Activated CD4-positive, alpha-beta T cell treated with anti-CD3 and anti-CD28 coated beads, Interleukin-2, amount 10 ng/mL, durations not matched to agents 24 days and 14 days (primary cell): ENCODE measurements at places on chromosomes 5 and 9. TPM values are rescaled to one million over a fixed set of nuclear protein-coding genes. Genes with fewer than 3 reads are reported as not detected.

The STXBP1 gene
- total RNA-seq: 26.5 and 31.1 TPM in 2 replicates

DNA sequence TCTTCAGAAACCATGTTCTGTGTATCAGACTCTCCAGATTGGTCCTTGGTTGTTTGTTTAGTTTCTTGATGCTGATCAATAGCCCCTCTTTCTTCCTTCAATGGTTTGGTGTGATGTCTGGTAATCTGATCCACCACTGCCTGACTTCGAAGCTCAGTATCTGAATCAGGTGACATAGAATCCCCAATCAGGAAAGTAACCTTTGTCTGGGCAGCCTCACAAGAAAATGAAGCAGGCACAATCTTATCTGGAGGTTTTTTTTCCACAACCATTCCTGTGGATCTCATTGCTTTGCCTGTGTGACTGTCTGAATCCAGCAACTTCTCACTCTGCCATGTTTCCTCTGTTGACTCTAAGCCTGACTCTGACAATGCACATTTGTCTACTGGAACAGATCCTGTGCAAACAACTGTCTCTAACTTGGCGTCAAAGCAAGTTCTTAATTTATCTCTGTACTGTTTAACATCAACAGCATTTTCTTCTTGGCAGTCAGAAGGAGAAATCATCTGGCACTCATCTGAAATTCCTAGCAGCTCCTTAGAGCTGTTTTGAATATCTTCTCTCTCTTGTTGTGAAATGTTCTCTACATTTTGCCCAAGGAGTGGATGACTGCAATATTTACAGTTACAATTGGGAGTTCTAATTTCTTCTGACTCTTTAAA is 37.1 kb upstream of the RAPGEF6 start:
- no peak overlapping the region for H3K4me3 ChIP-seq
- no peak overlapping the region for H3K27ac ChIP-seq
- no peak for DNase-seq
- H3K36me3 ChIP-seq: peaks cover 74% of the 10 kb centered on the region
- H3K4me1 ChIP-seq: peaks cover 31% of the 10 kb centered on the region
- H3K27me3 ChIP-seq: no peaks in the 10 kb centered on the region

DNA sequence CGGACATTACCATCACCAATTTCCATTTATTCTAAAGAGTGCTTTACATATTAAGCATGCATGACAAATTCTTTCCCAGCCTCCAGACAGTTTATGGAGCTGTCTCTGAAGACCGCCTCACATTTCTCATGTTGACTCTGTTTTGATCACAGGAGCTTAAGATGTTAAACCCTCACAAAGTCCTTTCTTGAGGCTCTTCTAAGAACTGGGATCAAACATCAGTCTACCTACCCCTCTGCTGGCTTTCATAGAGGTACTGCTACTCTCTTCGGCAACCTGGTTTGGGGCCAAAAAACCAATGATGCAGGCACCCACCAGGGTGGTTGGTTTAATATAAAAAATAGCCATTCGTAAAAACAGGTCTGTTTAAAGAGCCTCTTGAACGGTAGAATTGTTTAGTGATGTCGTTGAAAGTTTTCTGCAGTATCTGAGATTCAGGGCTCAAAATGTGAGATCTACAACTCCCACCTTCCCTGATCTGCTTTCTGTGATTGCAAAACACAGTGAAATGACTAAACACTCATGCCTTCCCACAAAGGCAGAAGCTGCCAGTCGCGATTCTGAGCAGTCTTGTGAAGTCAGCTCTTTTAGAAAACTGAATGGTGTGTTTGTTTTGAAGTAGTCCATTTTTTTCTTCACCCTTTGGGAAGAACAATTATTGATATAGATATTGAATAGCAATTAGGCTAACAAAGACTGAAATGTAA is 3.5 kb downstream of the RXFP3 start:
- H3K36me3 ChIP-seq: no peaks in the 10 kb centered on the region
- no peak overlapping the region for H3K27ac ChIP-seq
- H3K27me3 ChIP-seq: peaks cover 54% of the 10 kb centered on the region
- DNase-seq: no peak
- H3K4me1 ChIP-seq: peaks cover 3% of the 10 kb centered on the region
- H3K4me3 ChIP-seq: no peak overlapping the region

- no peak for DNase-seq
- H3K27ac ChIP-seq: no peak overlapping the region
- no peaks in the 10 kb centered on the region for H3K4me1 ChIP-seq
- H3K36me3 ChIP-seq: no peaks in the 10 kb centered on the region
- no peaks in the 10 kb centered on the region for H3K27me3 ChIP-seq
- H3K4me3 ChIP-seq: no peak overlapping the region
Measured at GRCh38 chr5:19713740-19714139, 274.3 kb downstream of the CDH18 start.

The CCDC112 gene
- total RNA-seq: 0.31 and 0.49 TPM in 2 replicates

DNA sequence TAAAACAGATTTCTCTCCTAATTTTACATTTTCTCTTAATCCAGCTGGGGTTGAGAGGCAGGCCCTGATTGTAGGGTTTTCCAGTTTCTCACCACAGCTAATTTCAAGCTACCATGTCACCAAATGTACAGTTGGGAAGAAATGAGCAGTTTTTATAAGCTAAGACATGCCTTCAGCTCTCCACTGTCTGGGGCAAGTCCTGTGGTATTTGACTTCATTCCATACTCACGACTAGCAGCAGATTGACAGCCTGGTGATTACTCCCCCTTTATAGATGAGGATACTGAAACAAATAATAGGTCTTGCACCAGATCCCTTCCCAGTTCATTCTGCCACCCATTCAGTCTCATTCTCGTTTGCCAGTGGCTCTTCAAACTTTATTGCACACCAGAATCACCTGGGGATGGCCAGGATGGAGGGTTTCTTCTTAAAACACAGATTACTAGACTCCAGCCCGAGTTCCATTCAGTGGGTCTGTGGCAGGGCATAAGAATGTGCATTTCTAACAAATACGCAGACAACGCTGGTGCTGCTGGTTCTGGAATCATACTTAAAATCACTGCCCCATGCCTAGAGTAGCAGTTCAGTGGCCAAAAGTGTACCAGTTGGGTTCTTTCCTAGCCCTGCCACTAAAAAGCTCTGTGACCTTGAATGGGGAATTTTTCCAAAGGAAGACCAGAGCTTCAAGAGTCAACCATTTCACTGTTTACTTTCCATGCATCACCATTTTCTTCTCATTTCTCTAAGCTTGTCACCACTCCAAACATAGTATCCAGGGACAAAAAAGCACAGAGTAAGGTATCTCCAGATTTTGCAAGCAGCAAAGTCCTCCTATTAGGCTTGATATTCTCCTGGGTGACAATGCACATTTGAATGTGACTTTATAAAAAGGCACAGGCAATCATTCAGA is 64.3 kb downstream of the CSNK1A1 start:
- no peak overlapping the region for H3K4me3 ChIP-seq
- H3K27ac ChIP-seq: no peak overlapping the region
- H3K36me3 ChIP-seq: no peaks in the 10 kb centered on the region
- no peak for DNase-seq
- peaks cover 3% of the 10 kb centered on the region for H3K27me3 ChIP-seq

The STK32A gene
- not detected in 2 replicates for total RNA-seq

The DNM1 gene
- 0.95 and 1.5 TPM in 2 replicates for total RNA-seq

The EXOSC2 gene
- total RNA-seq: 109 and 110 TPM in 2 replicates

DNA sequence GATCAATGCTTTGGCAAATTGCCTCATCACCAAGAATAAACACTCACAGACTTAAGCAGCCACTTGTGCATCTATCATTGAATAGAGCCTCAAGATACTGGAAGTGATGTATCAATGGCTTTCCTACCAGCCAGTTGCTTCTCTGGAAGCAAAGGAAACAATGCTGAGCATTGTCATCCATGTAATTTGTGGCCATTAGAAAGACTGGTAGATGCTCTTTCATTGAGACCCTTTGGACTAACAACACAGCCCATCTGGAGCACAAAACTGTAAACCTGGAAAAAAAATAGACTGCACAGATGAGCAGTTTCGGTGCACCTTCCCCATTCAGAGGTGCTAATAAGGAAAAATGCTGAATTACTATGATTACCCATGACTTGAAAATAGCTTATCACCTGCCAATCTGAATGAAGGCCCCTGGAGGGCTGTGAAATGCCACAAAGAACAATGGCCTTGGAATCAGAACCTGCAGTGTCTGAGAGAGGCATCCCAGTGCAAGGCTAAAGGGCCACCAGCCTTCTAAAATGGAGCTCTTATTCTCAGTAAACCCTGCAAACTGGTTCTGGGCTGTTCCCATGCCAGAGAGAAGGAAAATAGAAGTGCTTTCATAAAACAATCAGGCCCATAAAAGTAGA is 127.5 kb downstream of the RFK start:
- H3K27ac ChIP-seq: no peak overlapping the region
- no peak for DNase-seq
- no peaks in the 10 kb centered on the region for H3K36me3 ChIP-seq
- no peaks in the 10 kb centered on the region for H3K27me3 ChIP-seq
- no peaks in the 10 kb centered on the region for H3K4me1 ChIP-seq

- peaks cover 20% of the 10 kb centered on the region for H3K4me1 ChIP-seq
- no peak overlapping the region for H3K4me3 ChIP-seq
- H3K27ac ChIP-seq: no peak overlapping the region
- H3K36me3 ChIP-seq: no peaks in the 10 kb centered on the region
- no peak for DNase-seq
Measured at GRCh38 chr9:134385915-134386314, 59.7 kb downstream of the RXRA start.

- H3K27ac ChIP-seq: no peak overlapping the region
- H3K36me3 ChIP-seq: no peaks in the 10 kb centered on the region
- no peaks in the 10 kb centered on the region for H3K4me1 ChIP-seq
- H3K4me3 ChIP-seq: no peak overlapping the region
Measured at GRCh38 chr9:88672874-88673689, 138.1 kb downstream of the NXNL2 start.

The GRXCR2 gene
- not detected in 2 replicates for total RNA-seq

- H3K4me3 ChIP-seq: no peak overlapping the region
Measured at GRCh38 chr9:95061916-95062595, 255.5 kb downstream of the FANCC start.

GRCh38 chr5:35651002-35651756 is 33.5 kb downstream of the SPEF2 start:
- H3K4me3 ChIP-seq: no peak overlapping the region
- no peaks in the 10 kb centered on the region for H3K27me3 ChIP-seq
- H3K4me1 ChIP-seq: peaks cover 2% of the 10 kb centered on the region
- DNase-seq: peak; percentile 90
- H3K36me3 ChIP-seq: peaks cover 8% of the 10 kb centered on the region
- H3K27ac ChIP-seq: no peak overlapping the region

DNA sequence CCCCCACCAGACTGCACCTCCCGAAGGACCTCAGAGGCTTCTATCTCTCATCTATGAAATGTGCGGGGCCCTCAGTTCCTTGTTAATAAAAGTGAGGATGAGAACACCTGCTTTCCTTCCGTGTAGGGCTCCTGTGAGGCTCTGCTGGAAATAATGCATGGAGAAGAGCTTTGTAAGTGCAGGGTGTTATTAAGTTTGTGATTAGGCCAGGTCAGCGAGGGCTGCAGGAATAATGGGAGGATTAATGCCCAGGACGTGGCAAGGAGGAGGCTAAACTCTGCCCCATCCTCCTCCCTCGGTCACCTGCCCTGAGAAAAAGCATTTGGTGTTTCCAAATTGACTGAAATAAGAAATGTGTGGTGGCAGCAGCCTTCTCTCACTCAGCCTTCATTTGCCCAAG is 83.5 kb upstream of the HSPA9 start:
- H3K4me1 ChIP-seq: peaks cover 21% of the 10 kb centered on the region
- no peak overlapping the region for H3K4me3 ChIP-seq
- H3K36me3 ChIP-seq: peaks cover 5% of the 10 kb centered on the region
- DNase-seq: no peak
- H3K27me3 ChIP-seq: peaks cover 91% of the 10 kb centered on the region
- H3K27ac ChIP-seq: peak overlapping the region; percentile 36

DNA sequence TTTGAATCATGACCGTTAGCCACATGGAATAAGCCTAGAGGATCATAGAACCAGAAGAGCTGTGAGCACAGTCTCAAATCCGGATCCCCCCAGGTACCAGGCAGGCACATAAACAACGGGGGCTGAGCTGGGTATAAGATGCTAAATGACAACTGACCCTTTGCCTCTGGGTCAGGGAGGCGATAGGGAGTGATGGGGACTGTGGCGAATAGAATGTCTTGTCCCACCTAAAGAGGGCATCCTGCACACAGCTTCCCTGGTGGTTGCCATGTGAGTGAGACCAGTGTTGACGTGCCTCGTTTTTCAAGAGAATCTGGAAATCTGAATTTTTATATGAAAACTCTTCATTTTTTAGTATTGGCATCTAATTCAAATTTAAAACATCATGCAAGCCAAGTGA is 33.6 kb downstream of the SLC6A7 start:
- no peaks in the 10 kb centered on the region for H3K27me3 ChIP-seq
- no peak for DNase-seq

- H3K36me3 ChIP-seq: no peaks in the 10 kb centered on the region
- H3K27ac ChIP-seq: no peak overlapping the region
- H3K4me3 ChIP-seq: no peak overlapping the region
- peaks cover 13% of the 10 kb centered on the region for H3K27me3 ChIP-seq
- no peak for DNase-seq
Measured at GRCh38 chr5:72784129-72784528, 32.3 kb upstream of the TNPO1 start.

The ADCY2 gene
- not detected in 2 replicates for total RNA-seq

The POU5F2 gene
- total RNA-seq: 1.1 TPM in 2 replicates

GRCh38 chr9:219670-220365 is 5.2 kb downstream of the DOCK8 start:
- no peak overlapping the region for H3K27ac ChIP-seq
- H3K4me3 ChIP-seq: no peak overlapping the region
- peak; percentile 49 for DNase-seq
- H3K27me3 ChIP-seq: peaks cover 3% of the 10 kb centered on the region

GRCh38 chr9:126117631-126118030 is 209.0 kb upstream of the MVB12B start:
- no peak overlapping the region for H3K4me3 ChIP-seq
- H3K36me3 ChIP-seq: no peaks in the 10 kb centered on the region
- H3K4me1 ChIP-seq: no peaks in the 10 kb centered on the region
- DNase-seq: no peak
- H3K27me3 ChIP-seq: no peaks in the 10 kb centered on the region

DNA sequence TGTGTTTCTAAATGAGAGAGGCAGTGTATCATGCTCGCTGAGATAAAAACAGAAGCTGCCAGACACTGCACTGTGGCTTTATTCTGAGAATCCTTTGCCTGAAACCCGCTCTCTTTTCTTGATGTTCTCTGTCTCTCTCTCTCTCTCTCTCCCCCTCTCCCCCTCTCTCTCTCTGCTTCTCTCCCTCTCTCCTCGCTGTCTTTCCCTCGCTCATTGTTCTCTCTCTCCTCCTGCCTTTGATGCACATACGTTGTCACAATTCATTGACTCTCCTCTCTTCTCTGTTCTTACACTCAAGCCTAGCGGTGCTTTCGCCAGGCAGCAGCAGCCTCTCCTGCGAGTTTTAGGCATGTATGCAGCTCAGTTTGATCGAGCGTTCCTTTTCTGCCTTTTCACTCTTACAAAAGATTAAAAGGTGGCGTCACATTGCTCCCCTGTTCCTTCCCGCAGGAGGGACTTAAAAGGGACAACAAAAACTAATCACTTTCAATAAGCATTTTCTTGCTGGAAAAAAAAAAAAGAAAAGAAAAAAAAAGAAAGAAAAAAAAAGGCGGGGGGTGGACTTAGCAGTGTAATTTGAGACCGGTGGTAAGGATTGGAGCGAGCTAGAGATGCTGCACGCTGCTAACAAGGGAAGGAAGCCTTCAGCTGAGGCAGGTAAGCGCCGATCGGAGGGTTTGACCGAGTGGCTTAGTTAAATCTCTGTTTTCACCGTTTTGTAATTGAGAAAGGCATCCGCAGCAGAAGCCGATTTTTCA is 717.9 kb upstream of the WWC1 start:
- no peaks in the 10 kb centered on the region for H3K36me3 ChIP-seq
- DNase-seq: no peak
- H3K27ac ChIP-seq: no peak overlapping the region
- peaks cover 16% of the 10 kb centered on the region for H3K27me3 ChIP-seq

GRCh38 chr5:83987513-83988292 is 267.0 kb upstream of the HAPLN1 start:
- H3K27ac ChIP-seq: no peak overlapping the region
- no peak for DNase-seq
- no peak overlapping the region for H3K4me3 ChIP-seq
